ENCODE measurements at places on chromosomes 5 and 9.

- no peak for DNase-seq
These were observed 12.7 kb downstream of the ANXA6 start for GRCh38 chr5:151144922-151145321.

- no peak for DNase-seq
These were observed 309.1 kb downstream of the SPOCK1 start for GRCh38 chr5:137190031-137190430.

GRCh38 chr9:109821711-109822110 lies 41.7 kb downstream of the PALM2AKAP2 start:
- DNase-seq: no peak

DNA sequence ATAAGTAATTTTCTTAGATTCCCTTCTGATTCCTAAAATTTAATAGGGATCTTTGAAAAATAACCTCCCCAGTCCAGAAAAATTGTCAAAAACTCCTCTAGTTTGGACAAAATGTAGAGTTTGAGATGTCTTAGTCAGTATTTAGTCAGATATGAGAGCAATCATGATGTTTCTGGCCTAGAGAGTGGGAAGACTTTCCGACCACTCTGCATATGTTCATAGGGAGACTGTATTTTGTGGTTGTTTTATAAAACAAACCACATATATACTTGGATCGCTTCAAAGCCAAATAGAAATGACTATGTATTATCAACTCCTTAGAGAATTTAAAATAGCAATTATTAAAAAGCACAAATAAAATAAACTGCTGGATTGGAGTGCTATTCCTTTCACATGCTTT lies 15.8 kb downstream of the ZFAND5 start:
- no peak for DNase-seq

DNA sequence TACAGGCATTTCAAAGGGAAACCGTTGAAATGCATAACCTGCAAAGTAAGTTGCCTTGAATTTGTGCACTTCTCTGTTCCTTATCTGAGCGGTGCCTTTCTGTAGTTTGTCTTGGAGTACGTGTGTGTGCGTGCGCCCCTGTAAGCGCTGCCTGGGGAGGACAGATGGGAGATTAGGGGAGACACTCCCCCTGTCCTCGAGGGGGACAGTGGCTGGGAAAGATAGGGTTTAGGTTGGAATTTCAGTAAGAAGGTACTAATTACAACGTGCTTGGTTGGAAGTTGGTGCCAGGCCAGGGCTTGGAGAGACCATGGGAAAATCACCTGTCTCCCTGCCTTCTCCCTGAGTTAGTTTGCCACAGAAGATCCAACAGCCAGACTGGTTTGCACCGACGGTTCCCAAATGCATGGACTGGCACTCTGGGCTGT lies 73.2 kb downstream of the PIK3R1 start:
- no peak for DNase-seq

GRCh38 chr5:59040024-59040803 lies 457.3 kb downstream of the RAB3C start:
- DNase-seq: no peak

GRCh38 chr5:143593723-143594122 lies 190.2 kb upstream of the NR3C1 start:
- no peak for DNase-seq

GRCh38 chr9:99867536-99867935 lies 38.9 kb upstream of the STX17 start:
- no peak for DNase-seq

DNA sequence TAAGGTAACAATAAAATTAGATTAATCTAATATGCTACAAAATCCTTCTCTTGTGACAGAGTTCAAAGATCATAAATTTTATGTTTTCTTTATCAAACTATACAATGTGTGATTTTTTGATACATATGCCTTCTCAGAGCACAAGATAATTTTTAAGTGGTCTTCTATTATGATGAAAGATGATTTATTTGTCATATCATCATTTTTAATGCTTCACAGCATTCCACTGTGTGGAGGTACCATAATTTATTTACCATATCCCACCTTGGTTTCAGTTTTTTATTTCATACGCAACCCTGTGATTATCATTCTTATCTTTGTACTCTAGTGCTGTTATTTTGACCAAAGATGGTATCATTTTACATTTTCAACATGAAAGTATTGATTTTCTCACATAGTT lies 41.7 kb downstream of the POLK start:
- no peak for DNase-seq

GRCh38 chr9:110351009-110351467 lies 13.4 kb upstream of the TXNDC8 start:
- DNase-seq: no peak

- no peak for DNase-seq
These were observed 114.1 kb downstream of the GABBR2 start for GRCh38 chr9:98594546-98595160.

Data from DMS 273 treated with DMSO at 0.1 percent for 48 hours (cell line).